ENCODE measurements at places on chromosomes 1 and 21. TPM values are rescaled to one million over a fixed set of nuclear protein-coding genes. Genes with fewer than 3 reads are reported as not detected.

TRIM62 gene
- total RNA-seq, result 95.7 TPM

FAM43B gene
- total RNA-seq, result not detected

LEPROT gene
- 56.0 TPM for total RNA-seq

- peaks cover 1% of the 10 kb centered on the region for H3K36me3 ChIP-seq
- H3K27ac ChIP-seq, result no peak overlapping the region
- peaks cover 2% of the 10 kb centered on the region for H3K27me3 ChIP-seq
- H3K4me1 ChIP-seq, result peaks cover 12% of the 10 kb centered on the region
- no peak overlapping the region for H3K4me3 ChIP-seq
These were observed 6.6 kb upstream of the MIIP start for GRCh38 chr1:12012560-12013316.

AKT3 gene
- total RNA-seq, result 169 TPM

TRIM45 gene
- total RNA-seq, result 6.7 TPM

DNA sequence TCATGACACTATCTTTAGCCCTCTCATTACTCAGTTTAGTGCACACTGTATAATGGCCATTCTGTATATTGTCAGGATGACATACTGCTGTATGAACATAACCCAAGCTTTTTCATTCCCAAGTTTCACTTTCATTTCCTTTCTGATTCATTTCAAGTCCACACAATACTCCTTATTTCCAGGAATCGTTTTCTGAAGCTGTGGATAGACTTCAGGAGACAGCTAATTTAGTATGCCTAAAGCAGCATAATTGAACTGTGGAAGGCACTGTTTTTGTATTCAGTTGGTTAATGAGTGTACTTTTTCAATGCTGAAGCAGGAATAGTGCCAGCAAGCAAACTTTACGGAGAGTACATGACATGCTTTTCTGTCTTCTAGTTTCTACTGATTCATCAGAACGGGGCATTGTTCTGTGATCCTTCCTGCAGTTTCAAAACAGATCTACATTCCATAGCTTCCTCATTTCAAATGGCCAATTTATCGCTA, 578.5 kb upstream of the ZP4 start:
- H3K27ac ChIP-seq, result no peak overlapping the region
- no peak for DNase-seq
- H3K4me1 ChIP-seq, result no peaks in the 10 kb centered on the region
- no peaks in the 10 kb centered on the region for H3K27me3 ChIP-seq
- H3K4me3 ChIP-seq, result no peak overlapping the region

ADSS2 gene
- 31.9 TPM for total RNA-seq

CYP4A11 gene
- 0.71 TPM for total RNA-seq

- H3K4me3 ChIP-seq, result no peak overlapping the region
- H3K36me3 ChIP-seq, result peaks cover 42% of the 10 kb centered on the region
- H3K27ac ChIP-seq, result no peak overlapping the region
- H3K4me1 ChIP-seq, result peaks cover 8% of the 10 kb centered on the region
These were observed 13.5 kb upstream of the CD2 start for GRCh38 chr1:116740746-116741145.

DNA sequence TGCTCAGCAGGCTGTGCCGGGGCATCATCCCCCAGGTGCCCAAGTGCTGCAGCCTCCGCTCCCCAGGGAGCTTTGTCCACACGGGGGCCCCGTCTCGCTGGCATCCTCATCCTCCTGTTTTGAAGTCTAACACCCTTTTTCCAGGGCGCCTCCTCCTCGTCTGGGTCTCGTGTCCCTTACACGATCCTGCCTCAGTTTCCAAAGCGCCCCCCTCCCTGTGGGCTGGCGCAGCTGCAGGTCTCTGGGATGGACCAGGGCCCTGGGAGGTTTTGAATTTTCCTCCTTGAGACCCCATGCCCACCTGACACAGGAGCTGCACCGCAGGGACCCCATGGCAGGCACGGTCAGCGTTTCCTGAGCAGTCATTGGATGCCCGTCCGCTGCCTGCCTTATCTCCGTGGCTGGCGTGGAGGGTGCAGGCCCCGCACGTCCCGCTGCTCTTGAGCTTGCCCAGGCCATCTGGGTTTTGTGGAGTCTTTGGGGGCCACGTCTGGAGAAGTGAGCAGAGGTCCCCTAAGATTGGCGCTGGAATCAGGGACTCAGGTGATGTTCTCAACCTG, 37.4 kb upstream of the DIP2A start:
- peaks cover 7% of the 10 kb centered on the region for H3K4me1 ChIP-seq
- H3K27me3 ChIP-seq, result peaks cover 4% of the 10 kb centered on the region
- peaks cover 10% of the 10 kb centered on the region for H3K36me3 ChIP-seq

- H3K4me3 ChIP-seq, result no peak overlapping the region
- no peak overlapping the region for H3K27ac ChIP-seq
- no peak for DNase-seq
- peaks cover 15% of the 10 kb centered on the region for H3K27me3 ChIP-seq
- peaks cover 1% of the 10 kb centered on the region for H3K4me1 ChIP-seq
These were observed 4.9 kb upstream of the SLX9 start for GRCh38 chr21:44934797-44935532.

DNA sequence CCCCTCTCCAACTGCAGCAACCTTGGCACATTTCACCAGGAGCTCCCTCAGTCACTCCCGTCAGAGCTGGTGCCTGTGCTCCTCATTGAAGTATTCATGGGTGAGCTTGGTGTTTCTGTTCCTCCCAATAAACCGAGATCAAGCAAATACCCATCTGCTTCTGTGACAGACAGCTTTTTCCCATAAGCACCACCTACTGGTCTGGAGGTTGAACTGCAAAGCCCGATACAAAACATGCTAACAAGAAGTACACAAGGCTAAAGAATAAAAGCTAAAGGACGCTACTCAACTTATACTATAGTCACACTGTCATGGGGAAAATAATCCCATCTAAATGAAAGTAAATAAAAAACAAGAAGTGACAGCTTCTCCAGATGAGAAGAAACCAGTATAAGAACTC, 111.9 kb upstream of the C21orf91 start:
- peaks cover 3% of the 10 kb centered on the region for H3K4me1 ChIP-seq
- no peaks in the 10 kb centered on the region for H3K36me3 ChIP-seq
- no peaks in the 10 kb centered on the region for H3K27me3 ChIP-seq
- no peak overlapping the region for H3K27ac ChIP-seq
- no peak overlapping the region for H3K4me3 ChIP-seq
- DNase-seq, result no peak

GRCh38 chr1:25528881-25529517, 14.4 kb upstream of the LDLRAP1 start:
- peaks cover 4% of the 10 kb centered on the region for H3K27me3 ChIP-seq
- no peak overlapping the region for H3K27ac ChIP-seq
- no peak for DNase-seq
- peaks cover 5% of the 10 kb centered on the region for H3K36me3 ChIP-seq
- H3K4me1 ChIP-seq, result peaks cover 7% of the 10 kb centered on the region
- H3K4me3 ChIP-seq, result no peak overlapping the region

- H3K36me3 ChIP-seq, result peaks cover 5% of the 10 kb centered on the region
- H3K4me3 ChIP-seq, result no peak overlapping the region
- no peak overlapping the region for H3K27ac ChIP-seq
- no peak for DNase-seq
- H3K4me1 ChIP-seq, result no peaks in the 10 kb centered on the region
- H3K27me3 ChIP-seq, result no peaks in the 10 kb centered on the region
These were observed 41.3 kb upstream of the DHCR24 start for GRCh38 chr1:54928327-54928726.

GRCh38 chr1:115456441-115456961, 118.5 kb upstream of the NGF start:
- H3K4me1 ChIP-seq, result peaks cover 5% of the 10 kb centered on the region
- H3K4me3 ChIP-seq, result no peak overlapping the region
- H3K27ac ChIP-seq, result no peak overlapping the region
- H3K27me3 ChIP-seq, result no peaks in the 10 kb centered on the region
- DNase-seq, result no peak

IVL gene
- total RNA-seq, result not detected

DNA sequence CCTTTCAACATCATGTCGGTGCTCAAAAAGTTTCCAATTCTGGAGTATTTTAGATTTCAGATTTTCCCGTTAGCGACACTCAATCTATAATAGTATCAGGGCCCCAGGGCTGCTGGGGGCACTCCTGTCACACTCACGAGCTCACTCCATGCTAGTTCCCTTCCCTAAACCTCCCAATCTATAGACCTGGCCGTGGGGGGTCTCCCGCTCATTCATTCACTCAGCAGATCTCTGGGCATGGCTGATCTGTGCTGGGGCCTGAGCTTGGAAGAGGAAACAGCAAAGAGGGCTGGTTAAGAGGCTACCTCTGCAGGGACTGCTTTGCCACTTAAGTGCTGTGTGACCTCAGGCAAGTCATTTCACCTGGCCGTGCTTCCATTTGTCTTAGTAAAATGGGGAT, 46.8 kb upstream of the LAPTM5 start:
- H3K4me3 ChIP-seq, result no peak overlapping the region
- H3K4me1 ChIP-seq, result peaks cover 8% of the 10 kb centered on the region
- no peaks in the 10 kb centered on the region for H3K36me3 ChIP-seq

S100A7A gene
- not detected for total RNA-seq

DNA sequence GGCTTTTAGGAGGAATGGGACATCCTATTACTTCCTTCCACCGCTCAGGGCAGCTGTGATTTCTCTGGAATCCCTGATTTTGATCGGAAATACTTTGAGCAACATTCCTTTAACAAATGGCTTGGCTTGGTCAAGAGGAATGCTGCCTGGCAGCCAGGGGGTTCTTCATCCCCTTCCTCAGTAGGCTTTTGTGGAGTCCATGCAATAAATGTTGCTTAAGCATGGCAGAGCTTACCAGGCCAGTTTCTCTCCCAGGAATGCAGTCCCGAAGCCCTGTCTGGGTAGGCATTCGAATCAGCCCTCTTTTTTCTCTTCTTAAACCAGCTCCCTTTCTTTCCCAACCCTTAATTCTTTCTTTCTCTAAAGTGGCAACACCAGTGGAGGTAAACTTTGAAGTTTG, 177.1 kb upstream of the KIAA0040 start:
- no peaks in the 10 kb centered on the region for H3K4me1 ChIP-seq
- peaks cover 2% of the 10 kb centered on the region for H3K27me3 ChIP-seq
- no peaks in the 10 kb centered on the region for H3K36me3 ChIP-seq
- no peak overlapping the region for H3K4me3 ChIP-seq
- no peak overlapping the region for H3K27ac ChIP-seq

- peaks cover 2% of the 10 kb centered on the region for H3K4me1 ChIP-seq
- no peak for DNase-seq
- no peak overlapping the region for H3K27ac ChIP-seq
- peaks cover 10% of the 10 kb centered on the region for H3K36me3 ChIP-seq
- H3K4me3 ChIP-seq, result no peak overlapping the region
These were observed 379.4 kb upstream of the RUNX1 start for GRCh38 chr21:35428489-35428888.

PLA2G4A gene
- not detected for total RNA-seq

- no peaks in the 10 kb centered on the region for H3K36me3 ChIP-seq
- H3K27me3 ChIP-seq, result peaks cover 3% of the 10 kb centered on the region
- H3K27ac ChIP-seq, result no peak overlapping the region
- no peak overlapping the region for H3K4me3 ChIP-seq
These were observed 149.2 kb upstream of the TMEM51 start for GRCh38 chr1:15004396-15004795.

- peaks cover 2% of the 10 kb centered on the region for H3K27me3 ChIP-seq
- no peak for DNase-seq
- H3K4me3 ChIP-seq, result no peak overlapping the region
- no peaks in the 10 kb centered on the region for H3K4me1 ChIP-seq
- peaks cover 7% of the 10 kb centered on the region for H3K36me3 ChIP-seq
These were observed 16.7 kb downstream of the DISC1 start for GRCh38 chr1:231643071-231643934.

DNA sequence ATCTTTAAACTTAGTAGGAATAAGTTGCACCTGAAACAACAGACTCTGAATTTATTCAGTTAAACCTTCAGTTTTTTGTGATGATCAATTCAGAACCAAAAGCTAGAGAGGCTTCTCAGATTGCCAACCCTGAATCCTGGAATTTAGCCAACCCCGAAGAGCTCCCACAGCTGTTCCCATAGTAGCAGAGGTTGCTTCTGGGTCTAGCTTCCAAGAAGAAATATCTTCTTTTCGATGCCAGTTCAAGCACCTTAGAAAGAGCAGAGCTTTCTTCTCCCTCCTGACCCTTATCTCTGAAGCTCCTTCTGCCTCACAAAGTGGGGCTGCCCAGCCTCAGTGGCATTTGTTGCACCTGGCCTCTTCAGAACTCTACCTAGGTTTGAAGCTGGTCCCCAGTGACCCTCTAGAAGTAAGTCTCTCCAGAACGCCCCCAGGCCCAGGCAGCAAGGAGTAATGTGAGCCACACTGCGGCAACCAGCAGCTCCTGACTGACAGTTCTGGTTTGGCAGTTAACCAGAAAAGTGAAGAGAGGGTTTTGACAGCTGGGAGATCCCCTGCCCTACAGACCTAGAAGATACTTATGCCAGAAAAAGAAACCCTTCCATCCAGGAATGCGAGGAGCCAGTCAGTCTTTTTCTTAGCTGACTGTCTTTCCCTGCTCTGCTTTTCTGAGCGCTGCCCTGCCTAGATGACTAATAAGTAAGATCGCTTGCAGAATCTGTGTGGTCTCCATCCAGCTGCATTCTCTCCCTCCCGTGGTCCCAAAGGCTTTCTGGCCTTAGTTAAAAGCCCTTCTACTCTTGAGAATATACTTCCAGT, 165.9 kb downstream of the ADGRL4 start:
- peak overlapping the region; percentile 13 for H3K4me3 ChIP-seq
- H3K27me3 ChIP-seq, result peaks cover 1% of the 10 kb centered on the region
- DNase-seq, result peak; percentile 47
- H3K4me1 ChIP-seq, result peaks cover 14% of the 10 kb centered on the region

CAMK2N1 gene
- total RNA-seq, result 120 TPM

- H3K4me1 ChIP-seq, result peaks cover 2% of the 10 kb centered on the region
- no peak overlapping the region for H3K27ac ChIP-seq
- H3K27me3 ChIP-seq, result no peaks in the 10 kb centered on the region
- DNase-seq, result no peak
These were observed 224.1 kb downstream of the SLC45A1 start for GRCh38 chr1:8541961-8542521.

DNA sequence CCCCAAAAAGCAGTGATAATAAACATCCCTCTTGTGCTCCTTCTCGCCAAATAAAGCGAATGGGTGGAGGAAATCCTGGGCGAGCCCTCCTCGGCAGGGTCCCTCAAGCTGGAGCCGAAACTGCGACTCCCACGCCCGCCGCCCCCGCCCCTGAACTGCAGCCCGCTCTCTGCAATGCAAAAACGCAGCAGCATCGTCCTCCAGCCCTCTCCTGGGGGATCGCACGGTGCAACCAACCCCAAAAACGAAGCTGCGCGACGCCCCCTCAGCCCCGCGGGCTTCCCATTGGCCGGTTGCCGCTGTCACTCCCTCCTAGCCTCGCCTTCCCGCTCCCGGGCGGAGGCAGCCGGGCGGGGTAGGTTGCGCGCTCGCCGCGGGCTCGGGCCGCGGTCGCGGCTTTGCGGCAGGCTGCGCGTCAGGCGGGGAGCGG, at the start of gene TMCC2:
Gene TMCC2 (plus strand): TSS at position 363 of the 430 bp plus-strand sequence. CDS start 619 bp downstream, outside the sequence.
- peaks cover 3% of the 10 kb centered on the region for H3K27me3 ChIP-seq
- H3K36me3 ChIP-seq, result no peaks in the 10 kb centered on the region
- H3K4me3 ChIP-seq, result peak within 1 kb of the TSS; percentile 98
- H3K4me1 ChIP-seq, result peaks cover 17% of the 10 kb centered on the region
- peak; percentile 97 for DNase-seq

GRCh38 chr1:151944126-151944856, 35.0 kb upstream of the THEM4 start:
- peaks cover 9% of the 10 kb centered on the region for H3K4me1 ChIP-seq
- DNase-seq, result no peak
- no peak overlapping the region for H3K4me3 ChIP-seq
- peaks cover 2% of the 10 kb centered on the region for H3K27me3 ChIP-seq
- H3K27ac ChIP-seq, result no peak overlapping the region

GRCh38 chr1:25926731-25927496, 20.7 kb upstream of the STMN1 start:
- peak overlapping the region; percentile 79 for H3K4me3 ChIP-seq
- DNase-seq, result peak; percentile 52
- peaks cover 51% of the 10 kb centered on the region for H3K4me1 ChIP-seq
- H3K27ac ChIP-seq, result peak overlapping the region; percentile 99
- H3K36me3 ChIP-seq, result no peaks in the 10 kb centered on the region
- H3K27me3 ChIP-seq, result peaks cover 16% of the 10 kb centered on the region

- H3K36me3 ChIP-seq, result peaks cover 3% of the 10 kb centered on the region
- no peaks in the 10 kb centered on the region for H3K4me1 ChIP-seq
- no peak overlapping the region for H3K4me3 ChIP-seq
- no peak for DNase-seq
These were observed 18.9 kb upstream of the BATF3 start for GRCh38 chr1:212718499-212718898.
